Activated naive CD4-positive, alpha-beta T cell treated with anti-CD3 and anti-CD28 coated beads for 36 hours (primary cell): ENCODE measurements at places on chromosomes 1 and 21.

GRCh38 chr21:36694593-36695282, 4.2 kb upstream of the SIM2 start:
- no peak for DNase-seq

DNA sequence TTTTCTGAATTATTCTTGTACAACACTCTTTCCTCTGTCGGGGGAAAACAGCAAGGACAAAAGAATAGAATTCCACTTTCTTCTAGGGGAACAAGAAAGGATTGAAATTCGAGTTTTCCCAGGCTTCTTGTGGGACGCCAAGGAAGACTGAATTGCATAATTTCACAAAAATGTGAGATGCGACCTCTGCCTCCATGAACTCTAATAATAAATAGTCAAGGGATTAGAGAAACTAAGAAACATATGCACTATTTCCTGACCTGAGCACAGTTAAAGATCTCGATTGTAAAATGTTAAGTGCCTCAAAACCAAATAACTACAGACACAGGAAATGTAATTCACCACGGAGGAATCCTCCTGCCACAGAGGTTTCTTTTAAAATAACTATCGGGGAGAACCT, 117.3 kb upstream of the MARK1 start:
- DNase-seq: no peak

GRCh38 chr1:52904927-52905698, 16.4 kb downstream of the ECHDC2 start:
- DNase-seq: peak; percentile 45

GRCh38 chr1:222824641-222825040, 9.8 kb downstream of the DISP1 start:
- no peak for DNase-seq

DNA sequence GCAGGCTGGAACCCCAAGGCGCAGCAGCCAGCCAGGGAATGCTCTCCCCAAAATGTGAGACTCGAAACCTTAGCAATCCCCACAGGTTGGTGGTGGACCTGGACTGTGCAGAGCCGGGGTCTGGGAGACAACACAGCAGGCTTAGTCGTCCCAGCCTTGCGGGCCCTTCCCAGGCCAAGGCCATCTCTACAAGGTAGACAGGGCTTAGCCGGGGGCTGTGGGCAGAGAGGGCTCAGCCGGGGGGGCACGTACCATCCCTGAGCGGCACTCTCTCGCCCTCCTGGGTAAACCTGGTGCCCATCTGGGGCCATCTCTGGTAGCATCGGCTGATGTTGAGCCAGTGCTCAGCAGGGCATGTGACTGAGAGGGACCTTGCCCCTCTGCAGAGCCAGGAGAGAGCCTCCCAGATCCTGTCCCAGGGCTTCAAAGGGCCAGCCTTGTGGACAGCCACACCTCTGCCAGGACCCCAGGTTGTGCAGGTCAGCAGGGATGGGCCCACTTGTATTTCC, 2.2 kb upstream of the ACTRT2 start:
- DNase-seq: no peak

GRCh38 chr1:93758842-93759515, 77.3 kb upstream of the BCAR3 start:
- peak; percentile 66 for DNase-seq

DNA sequence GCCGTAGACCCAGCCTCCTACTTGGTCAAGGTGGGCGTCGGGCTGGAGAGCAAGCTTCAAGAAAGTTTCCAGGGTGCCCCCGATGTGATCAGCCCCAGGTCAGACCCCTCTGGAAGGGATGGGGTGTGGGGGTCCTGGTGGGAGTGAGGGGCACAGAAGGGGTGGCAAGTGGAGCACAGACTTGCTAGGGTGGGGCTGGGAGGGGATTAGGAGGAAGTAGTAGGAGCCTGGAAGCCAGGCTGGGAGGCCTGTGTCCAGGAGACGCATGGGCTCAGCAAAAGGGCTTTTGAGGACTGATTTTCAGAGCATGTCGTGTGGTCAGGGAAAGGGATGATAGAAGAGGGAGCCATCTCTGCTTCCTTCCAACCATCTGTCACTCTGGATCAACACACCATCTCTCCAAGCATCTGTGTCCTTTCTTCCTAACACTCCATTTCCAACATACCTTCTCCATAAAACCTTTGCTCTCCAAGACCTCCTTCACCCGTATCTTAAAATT, 8.5 kb downstream of the TRIM46 start:
- DNase-seq: no peak
